ENCODE measurements at places on chromosomes 7 and 10.

- DNase-seq: no peak
Observed at GRCh38 chr10:18020523-18020922, 68.8 kb downstream of the SLC39A12 start.

GRCh38 chr7:101390901-101391301, 28.2 kb downstream of the COL26A1 start:
- peak; percentile 16 for DNase-seq

GRCh38 chr10:70096705-70097420, 35.8 kb downstream of the AIFM2 start:
- DNase-seq: no peak

- no peak for DNase-seq
Observed at GRCh38 chr7:153091477-153091876, 331.9 kb downstream of the ACTR3B start.

DNA sequence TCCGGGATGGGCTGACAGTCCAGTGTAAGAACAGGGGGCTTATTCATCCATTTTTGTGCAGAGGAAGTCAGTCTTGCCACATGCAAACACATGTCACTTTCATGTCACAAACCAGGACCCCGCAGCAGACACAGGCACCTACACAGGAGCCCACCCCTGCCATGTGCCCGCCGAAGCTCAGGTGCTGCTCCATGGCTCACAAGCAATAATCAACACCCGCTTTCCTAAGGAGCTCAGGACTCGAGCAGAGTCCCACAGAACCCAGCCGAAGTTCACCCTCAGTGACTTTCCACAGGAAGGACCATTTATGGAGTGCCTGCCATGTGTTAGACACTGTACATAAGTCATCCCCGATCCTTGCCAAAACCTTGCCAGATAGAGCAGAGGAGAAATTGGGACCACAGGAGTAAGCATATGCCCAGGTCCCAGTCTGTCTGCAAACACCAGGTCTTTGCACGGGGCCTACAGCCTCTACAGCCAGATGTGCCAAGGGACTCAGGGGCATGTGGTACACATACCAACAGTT, 99.4 kb downstream of the EBF3 start:
- DNase-seq: no peak

GRCh38 chr7:129376076-129376777, 58.0 kb upstream of the STRIP2 start:
- DNase-seq: peak; percentile 47

DNA sequence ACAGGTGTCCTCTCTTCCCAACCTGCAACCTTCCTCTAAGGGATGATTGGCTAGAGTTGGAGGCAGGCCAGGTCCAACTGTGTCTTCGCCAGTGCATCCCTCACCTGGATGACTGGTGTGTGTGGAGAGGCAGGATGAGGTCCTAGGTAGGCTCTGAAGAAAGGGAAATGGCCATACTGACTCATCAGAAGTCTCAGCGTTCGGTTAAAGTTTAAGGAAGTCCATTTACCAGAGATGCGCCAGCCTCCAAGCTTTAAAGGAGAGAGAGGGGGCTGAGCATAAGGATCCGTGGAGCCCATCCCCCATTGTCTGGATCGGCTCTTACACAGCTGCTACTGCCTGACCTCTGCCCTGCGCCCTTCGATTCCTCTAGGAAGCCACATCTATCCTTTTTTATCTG, 4.4 kb downstream of the KEL start:
- no peak for DNase-seq

GRCh38 chr7:44262031-44262430, 61.3 kb downstream of the YKT6 start:
- no peak for DNase-seq

DNA sequence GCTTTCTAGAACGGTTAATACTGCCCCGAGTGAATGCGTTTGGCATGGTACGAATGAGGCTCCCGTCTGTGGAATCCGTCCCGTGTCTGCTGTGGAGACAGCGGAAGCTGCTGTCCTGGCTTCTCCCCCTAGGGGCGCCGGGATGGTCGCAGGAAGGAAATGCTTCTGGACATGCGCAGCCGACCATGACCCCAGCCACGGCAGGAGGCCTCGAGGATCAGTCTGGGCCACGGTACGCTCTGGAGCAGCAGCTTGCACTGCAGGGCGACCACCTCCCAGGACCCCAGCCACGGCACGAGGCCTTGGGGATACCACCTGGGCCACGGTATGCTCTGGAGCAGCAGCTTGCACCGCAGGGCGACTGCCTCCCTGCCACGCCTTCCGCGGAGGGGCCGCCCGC, 107.9 kb downstream of the CYTH3 start:
- DNase-seq: no peak

- DNase-seq: no peak
Observed at GRCh38 chr10:27531336-27531847, 27.3 kb downstream of the RAB18 start.

DNA sequence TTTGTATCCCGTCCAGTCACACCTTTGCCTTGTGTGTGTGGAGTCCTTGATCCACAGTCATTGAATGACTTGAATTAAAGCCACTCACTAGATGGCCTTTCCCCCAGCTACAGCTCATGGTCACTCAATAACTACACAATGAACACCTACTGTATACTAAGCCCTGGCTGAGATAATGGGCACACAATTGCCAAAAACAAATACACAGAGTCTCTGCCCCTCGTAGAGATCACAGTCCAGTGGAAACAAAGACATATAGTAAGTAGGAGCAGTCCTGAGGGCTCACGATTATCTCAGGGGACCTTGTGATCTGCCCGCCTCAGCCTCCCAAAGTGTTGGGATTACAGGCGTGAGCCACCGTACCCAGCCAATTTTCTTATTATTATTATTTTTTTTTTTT, 22.1 kb upstream of the DDIT4 start:
- no peak for DNase-seq

GRCh38 chr10:90889636-90890035, 17.9 kb downstream of the RPP30 start:
- DNase-seq: no peak

DNA sequence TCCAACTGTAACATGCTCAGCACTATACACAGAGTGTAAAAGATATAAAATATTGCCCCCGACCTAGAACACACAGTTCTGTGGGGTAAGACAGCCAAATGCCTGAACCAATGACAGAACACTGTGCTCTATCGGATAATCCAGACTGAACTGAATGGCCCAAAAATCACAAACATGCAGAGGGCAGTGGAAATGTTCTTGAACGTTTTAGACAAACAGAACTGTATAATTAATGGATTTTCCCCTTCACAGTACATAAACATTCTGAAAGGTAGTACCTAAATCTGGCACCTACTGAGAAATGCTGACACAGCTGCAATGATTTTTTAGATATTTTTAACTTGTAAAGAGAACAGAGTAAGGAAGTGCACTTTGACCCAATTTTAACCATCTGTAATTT, 33.4 kb downstream of the PARD3 start:
- no peak for DNase-seq

- no peak for DNase-seq
Observed at GRCh38 chr7:56019501-56019900, 31.7 kb downstream of the PSPH start.

DNA sequence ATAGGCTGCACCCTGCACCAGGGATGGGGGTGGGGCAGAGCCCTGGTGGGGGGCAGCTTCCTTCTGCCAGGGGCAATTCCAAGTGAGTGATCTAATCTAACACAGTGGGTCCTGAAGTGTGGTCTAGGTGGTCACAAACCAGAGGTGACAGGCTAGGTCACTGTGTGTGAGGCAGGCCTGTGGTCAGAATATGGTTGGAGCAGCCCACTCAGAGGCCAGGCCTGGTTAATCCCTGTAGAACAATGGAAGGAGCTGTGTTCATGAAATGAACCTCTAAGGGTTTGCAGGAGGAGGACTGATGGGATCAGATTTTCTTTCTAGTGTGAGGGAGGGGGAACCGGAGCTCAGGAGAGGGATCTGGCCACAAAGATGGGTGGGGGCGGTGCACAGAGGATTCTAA, 10.0 kb upstream of the TSPAN14 start:
- DNase-seq: no peak

- no peak for DNase-seq
Observed at GRCh38 chr7:128914566-128915151, 4.2 kb upstream of the KCP start.

GRCh38 chr10:108362961-108363360, 1198.5 kb upstream of the SORCS1 start:
- DNase-seq: no peak

GRCh38 chr7:134667899-134668298, 21.2 kb downstream of the BPGM start:
- no peak for DNase-seq

DNA sequence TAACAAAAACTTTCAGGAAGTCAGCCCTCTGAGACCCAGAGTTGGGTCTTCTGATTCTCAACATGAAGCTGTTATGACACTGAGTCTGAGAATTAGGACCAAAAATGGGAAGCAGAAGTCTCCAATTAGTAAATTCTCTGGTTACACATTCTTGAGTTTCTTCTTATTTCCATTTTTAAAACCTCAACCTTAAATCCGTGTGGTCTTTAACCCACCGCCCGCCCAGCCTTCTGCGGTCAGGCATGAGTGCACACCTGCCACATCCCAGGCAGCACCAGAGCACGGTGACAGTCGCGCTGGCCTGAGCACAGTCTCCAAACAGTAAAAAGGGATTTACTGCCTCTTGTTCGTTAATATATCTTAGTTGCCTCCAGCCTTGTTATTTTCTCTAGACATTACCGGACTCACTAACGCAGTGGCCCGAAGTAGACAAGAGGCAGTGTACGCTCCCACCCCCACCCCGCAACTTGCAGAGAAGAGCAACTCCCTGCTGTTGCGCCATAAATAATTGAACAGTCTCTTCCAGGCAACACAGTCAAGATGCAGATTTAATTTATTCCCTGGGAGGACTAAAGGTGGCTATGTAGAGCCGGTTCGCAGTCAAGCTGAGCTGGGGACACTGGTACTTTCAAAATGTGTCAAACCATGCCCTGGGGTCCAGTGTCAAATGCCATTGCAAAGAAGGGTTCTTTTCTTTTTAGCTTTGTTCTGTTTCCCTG, 147.0 kb upstream of the CELF2 start:
- DNase-seq: no peak

DNA sequence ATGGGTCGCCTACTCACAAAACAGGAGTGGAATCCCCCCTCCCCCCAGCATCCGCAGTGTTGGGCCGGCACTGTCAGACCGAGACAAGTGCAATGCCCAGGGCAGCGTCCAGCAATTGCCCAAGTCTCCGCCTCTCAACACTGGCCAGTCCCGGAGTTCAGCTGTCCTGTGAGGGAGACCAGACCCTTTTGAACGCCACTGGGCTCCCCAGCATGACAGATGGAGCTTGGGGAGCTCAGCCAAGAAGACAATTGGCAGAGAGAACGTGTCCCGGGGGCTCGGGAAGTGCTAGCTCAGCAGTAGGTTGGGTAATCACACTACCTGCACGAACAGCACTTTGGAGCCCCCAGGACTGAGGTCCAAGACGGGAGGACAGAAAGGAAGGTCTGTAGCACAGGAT, 4.7 kb downstream of the COPS6 start:
- no peak for DNase-seq

GRCh38 chr7:118745927-118746326, 521.4 kb downstream of the ANKRD7 start:
- no peak for DNase-seq

GRCh38 chr10:15484128-15484527, 113.0 kb upstream of the FAM171A1 start:
- DNase-seq: no peak

DNA sequence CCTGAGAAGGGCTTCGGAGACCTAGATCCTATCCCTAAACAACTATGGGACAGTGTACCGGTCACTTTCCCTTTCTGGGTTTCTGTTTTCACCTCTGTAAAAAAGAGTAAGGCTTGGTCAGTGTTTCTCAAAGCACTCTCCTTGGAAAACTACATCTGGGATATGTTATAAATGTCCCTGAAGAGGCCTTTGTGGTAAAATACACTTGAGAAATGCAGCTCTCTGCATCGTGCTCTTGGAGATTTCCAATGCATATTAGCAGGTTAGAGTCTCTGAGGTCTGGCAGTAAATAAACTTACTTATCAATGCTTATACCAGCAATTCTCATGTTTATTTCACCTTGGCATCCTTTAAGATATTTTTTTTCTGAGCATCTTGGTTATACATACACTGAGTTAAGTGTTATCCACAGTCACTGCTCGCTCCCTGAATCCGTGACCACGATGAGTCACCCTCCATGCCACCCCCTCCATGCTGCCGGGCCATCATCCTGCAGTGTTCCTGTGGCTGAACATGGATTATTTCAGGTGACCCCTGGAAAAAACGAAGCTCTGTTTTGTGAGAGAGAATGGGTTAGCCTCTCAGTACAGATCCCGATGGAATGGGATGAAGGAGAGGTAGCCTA, 3.3 kb upstream of the TBXAS1 start:
- DNase-seq: no peak

- DNase-seq: no peak
Observed at GRCh38 chr10:8272794-8273425, 218.4 kb downstream of the GATA3 start.

GRCh38 chr10:126895214-126895781, 9.9 kb upstream of the DOCK1 start:
- no peak for DNase-seq

- no peak for DNase-seq
Observed at GRCh38 chr10:53952698-53953630, 848.1 kb downstream of the PCDH15 start.

DNA sequence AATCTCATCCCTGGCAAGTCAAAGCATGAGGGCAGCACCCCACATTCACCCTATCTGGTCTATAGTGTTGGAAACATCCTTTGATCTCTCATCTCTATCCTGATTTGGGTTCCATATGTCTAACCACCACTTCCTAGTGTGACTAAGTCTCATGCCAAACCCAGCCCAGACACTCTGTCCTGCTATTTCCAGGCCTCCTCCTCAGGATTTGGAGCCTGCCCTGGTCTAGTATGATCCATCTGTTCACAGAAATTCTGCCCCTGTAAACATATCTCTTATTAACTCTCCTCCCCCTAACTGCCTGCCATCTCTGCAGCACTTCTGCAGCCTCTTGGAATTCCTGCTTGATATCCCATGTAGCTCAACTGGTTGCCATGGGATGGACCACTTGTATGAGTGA, 320.9 kb upstream of the IMMP2L start:
- no peak for DNase-seq

DNA sequence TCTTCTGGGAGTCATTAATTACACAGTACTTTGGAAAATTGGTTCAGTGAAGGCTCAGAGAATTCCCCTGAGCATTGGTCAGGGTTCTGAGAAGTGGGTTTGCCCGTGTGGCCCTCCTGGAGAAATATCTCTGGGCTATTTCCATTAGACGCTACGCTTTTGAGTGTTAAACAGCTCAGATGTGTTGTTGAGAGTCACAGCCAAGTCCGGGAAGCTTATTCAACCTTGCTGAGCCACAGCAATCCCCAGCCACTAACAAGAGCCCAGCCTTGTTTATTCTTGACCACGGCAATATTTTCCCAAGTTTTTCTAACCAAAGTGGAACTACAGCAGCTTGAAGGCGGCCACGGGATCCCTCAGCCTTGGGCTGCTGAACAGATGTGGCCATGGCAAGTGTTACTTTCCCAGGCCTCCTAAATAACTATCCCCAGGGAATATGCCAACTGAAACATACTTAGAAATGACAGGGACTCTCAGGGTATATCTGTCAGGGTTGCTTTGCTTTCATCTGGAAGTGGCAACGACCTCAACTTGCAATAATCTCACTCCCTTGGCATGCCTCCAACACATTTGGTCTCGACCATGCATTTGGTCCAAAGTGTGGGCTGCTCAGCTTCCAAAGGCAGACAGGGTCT, 214.7 kb downstream of the EMX2 start:
- DNase-seq: no peak

All from stimulated activated CD4-positive, alpha-beta T cell treated with anti-CD3 and anti-CD28 coated beads, Interleukin-4, amount 100 ng/mL, for 48 hours (primary cell).